Esophagus squamous epithelium (tissue), 5 donors: ENCODE measurements at places on chromosomes 5 and 9.

- no peak for DNase-seq
Observed at GRCh38 chr9:371349-371748, 156.7 kb downstream of the DOCK8 start.

DNA sequence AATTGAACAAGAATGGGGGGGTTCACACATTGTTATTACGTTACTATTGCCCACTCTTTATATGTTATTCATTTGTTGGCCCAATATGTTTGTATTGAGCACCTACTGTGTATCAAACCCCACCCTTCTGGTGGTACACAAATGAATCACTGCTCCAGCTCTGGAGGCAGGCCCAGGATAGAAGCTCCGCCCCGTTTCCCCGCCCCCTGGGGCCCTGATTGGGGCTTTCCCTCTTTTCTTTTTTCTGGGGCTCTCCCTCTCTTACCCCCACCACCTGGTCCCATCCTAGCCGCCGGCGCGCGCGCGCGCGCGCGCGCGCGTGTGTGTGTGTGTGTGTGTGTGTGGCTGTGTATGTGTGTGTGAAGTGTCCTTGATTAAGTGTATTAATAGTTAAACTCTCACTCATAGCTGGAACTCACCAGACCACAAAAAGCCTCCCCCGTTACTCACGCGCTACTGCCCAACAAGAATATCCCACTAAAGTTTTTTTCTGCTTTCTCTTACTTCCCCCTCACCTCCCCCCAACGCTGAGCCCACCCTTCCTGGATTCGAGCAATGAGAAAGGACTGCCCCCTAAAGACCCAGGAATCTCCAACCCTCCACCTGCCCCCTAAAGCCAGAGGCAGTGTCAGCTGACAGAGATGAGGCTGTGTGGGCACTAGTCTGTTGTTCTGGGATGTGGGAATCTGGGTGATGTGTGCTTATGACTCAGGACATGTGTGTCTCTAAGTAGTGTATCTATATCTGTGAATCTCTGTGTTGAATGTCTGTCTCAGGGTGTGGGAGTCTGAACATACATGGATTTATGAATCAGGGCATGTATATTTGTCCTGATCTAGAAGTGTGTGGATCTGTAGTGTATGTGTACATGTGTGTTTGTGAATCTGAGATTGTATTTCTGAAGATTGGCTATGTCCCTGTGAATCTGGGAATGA, 4.0 kb downstream of the CXXC5 start:
- DNase-seq = no peak

DNA sequence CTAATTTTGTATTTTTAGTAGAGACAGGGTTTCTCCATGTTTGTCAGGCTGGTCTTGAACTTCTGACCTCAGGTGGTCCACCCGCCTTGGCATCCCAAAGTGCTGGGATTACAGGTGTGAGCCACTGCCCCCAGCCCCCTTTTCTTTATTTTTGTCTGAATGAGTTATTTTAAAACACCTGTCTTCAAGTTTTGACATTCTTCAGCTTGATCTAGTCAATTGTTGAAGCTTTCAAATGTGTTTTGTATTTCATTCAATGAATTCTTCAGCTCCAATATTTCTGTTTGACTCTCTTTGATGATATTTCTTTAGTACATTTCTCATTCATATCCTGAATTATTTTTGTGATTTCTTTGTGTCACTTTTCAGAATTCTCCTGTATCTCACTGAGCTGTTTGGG, 486.2 kb downstream of the DMAC1 start:
- DNase-seq = no peak

GRCh38 chr9:108117306-108117705, 627.7 kb upstream of the KLF4 start:
- DNase-seq = no peak

GRCh38 chr9:113543296-113543981, 79.9 kb downstream of the RGS3 start:
- no peak for DNase-seq

- no peak for DNase-seq
Observed at GRCh38 chr9:98833090-98833956, 25.9 kb downstream of the GALNT12 start.

- no peak for DNase-seq
Observed at GRCh38 chr5:65812648-65813047, 90.6 kb downstream of the NLN start.

DNA sequence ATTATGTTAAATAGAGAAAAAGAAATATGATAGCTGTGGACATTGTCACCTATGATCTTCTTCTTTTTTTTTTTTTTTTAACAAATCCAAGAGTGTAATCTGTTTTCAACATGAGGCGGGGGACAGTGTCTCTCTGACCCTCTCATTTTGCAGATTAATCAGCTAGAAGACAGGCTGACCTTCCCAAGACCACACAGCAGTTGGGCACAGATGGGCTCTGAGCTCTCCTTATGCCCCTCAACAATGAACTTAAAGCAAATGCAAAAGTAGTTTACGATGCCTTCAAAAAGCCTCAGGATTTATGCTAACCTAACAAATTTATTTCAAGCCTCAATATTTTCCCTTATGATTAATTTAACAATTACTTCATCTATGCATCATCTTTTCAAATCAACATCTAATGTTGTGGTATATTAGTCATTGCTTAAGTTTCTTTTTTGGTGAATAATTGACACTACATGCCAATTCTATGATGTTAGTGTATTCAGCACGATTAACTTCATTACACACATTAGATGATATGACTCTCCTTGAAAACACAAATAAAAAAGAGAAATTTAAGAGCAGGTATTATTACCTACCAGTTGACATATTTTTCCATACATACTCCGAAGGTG, 7.4 kb downstream of the NFIL3 start:
- DNase-seq = no peak

DNA sequence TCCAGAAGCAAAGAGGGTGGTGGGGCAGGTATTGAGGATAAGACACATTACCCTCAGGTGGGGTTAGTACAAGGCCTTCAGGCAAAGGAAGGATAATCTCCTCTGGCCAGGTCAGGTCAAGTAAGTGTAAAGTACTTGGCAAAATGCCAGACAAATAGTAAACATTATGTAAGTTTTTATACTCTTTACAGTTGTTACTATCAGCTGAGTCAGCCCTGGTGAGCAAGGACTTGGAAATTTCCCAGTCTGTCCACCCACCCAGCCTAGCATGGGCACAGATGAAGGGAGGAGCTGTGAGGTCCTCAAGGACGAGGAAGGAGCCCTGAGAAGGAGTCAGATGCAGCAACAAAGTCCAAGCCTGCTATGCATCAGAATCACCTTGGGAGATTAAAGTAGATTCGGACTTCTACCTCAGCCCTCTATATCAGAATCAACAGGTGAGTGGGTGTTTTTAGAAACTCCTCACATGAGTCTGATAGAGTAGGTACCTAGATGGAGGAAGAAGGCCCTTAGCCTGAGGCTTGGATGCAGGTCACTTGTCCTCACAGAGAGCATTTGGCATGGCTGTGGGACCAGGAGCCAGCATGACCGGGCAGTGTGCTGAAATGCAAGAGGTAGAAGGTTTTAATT, 50.2 kb upstream of the BARX1 start:
- DNase-seq = no peak

- DNase-seq = no peak
Observed at GRCh38 chr5:174316326-174316725, 270.8 kb downstream of the NSG2 start.

DNA sequence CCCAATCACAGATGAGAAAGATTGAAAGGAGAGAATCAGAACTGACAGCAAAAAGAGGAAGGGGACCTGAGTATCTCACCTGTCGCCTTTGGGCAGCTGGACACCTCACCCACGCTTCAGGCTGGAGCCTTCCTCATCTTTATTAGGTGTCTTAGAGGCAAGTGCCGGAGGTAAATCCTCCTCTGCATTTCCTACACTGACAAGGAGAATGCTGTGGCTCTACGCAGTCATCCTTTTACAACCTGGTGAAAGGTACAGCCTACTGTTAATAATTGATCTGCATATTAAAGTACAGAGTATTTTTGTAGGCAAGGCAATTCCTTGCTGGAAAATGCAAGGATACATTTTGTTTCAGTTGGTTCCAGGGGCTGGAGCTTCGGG, 34.8 kb downstream of the PRLR start:
- DNase-seq = no peak

GRCh38 chr9:92637326-92637725, 32.6 kb downstream of the IPPK start:
- no peak for DNase-seq

GRCh38 chr9:102507044-102507687, 488.0 kb upstream of the CYLC2 start:
- no peak for DNase-seq

DNA sequence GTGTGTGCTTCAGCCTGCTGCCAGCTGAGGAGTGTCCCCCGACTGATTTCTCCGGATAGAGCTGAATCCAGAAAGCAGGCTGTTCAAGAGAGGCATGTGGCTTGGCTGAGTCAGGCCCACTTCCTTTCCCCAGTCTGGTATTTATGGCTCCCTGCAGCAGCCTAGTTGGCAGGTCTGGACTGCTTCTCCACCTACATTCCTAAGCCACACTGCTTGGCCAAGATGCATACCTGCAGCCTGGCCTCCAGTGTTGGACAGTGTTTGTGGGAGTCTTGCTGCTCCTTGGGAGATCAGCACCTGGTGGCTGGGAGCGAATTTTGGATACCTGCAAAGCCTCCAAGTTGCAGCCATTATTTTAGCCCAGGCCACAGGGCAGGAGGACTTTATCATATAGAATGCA, 670.8 kb downstream of the ACTL7B start:
- no peak for DNase-seq

DNA sequence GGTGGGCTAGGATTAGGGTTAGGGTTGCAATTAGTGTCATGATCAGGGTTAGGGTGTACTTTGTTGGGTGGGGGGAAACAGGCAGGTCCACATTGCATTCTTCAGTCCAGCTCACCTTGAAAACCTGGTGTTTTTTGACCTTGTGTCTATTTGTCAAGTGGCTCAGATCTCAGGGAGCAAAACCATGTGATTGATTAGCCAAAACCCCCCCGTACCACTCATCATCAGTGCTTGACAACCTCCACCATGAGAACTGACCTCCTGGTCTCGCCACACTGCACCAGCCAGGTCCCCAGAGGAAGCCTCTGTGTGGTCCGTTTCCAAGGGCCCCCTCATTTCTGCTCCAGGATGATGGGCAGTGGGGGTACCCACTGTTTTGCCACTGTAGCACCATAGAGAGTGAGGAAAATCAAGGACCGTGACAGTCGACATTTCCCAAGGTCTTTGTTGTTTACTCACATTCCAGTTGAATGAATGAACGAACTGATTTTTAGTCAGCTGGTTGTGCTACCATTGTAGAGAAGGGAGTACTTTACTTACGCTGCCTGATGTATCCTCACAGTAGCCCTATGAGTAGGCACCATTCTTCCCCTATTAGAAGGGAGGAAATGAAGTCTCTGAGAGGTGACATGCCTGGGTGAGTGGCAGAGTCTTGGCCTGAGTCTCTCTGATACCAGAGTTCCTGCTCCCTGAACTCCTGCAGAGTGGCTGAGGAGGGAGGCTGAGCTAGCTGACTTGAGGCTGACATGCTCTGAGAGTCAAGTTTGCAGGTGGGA, 84.8 kb downstream of the RAD23B start:
- DNase-seq = no peak

GRCh38 chr5:102755686-102756371, 724 bp downstream of the PAM start:
- DNase-seq = no peak

DNA sequence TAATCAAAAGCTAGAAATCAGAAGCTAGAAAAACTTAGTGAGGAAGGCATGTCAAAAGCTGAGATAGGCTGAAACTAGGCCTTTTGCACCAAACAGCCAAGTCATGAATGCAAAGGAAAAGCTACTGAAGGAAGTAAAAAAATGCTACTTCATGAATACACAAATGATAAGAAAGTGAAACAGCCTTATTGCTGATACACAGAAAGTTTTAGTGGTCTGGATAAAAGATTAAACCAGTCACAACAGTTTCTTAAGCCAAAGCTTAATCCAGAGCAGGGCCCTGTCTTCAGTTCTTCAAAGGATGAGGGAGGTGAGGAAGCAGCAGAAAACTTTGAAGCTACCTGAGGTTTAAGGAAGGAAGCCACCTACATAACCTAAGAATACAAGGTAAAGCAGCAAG, 102.5 kb upstream of the SH3GL2 start:
- DNase-seq = no peak

DNA sequence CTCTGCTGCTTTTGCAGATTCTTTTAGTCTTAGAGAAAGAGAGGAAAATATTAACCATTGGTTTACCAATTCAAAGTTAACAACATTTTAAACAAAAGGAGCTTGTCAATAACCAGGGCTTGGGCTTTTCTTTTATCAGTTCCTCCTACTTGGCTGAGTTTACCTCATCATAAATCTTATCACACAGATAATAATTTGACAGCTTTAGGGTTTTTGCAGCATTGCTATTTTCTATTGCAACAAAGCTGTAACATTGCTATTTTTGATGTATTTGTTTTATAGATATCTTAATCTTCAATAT, 9.8 kb upstream of the ABL1 start:
- no peak for DNase-seq

DNA sequence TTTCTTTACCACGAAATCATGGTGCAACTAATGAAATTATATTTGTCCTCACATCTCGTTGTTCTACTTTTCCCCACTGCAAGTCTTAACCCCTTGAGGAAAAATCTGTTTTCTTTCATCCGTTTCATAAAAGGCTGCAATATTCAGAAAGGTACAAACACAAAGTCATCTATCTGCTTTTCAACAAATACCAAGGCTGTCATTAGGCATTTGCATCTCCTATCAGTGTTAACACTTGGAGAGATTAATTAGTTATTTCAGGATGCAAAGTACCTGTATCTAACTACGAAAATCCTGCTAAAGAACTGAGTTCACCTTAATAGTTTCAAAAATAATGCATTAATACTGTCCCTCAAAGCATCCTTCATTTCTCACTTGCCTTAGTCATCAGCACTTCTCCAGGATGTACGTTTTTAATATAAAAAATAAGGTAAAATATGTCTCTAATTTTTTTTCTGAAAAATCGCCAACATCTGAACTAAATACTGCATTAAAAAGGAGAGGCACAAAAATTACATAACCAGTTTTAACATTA, 1.8 kb downstream of the ARRDC3 start:
- DNase-seq = no peak

DNA sequence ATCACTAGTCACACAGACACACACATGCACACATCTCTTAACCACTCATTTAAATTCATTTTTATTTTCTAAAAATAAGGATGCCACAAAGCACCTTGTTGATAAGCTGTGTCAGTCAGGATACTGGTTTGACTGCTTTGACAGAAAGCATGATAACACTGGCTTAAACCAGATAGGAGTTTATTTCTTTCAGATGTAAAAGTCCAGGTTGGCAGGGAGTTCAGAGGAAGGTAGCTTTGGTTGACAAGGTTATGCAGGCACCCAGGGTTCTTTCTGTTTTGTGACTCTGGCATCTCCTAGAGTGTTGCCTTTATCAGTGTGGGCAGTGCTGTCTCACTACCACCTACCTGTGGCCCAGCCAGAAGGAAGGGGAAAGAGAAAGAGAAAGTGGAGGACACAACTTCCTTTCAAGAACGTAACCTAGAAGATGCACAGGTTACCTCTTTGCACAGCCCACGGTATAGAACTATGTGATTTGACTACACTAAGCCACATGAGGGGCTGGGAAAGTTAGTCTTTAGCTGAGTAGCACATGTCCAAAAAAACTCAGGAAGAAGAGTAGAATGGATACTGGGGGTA, 334.7 kb downstream of the OSTF1 start:
- no peak for DNase-seq
